ENCODE measurements at places on chromosomes 7 and 10.
A peak's percentile ranks its signal among the peaks of the same experiment; 100 is the strongest.

- DNase-seq = no peak
Observed at GRCh38 chr10:34449836-34450235, 365.3 kb downstream of the PARD3 start.

GRCh38 chr7:155392726-155393570 is 65.0 kb upstream of the EN2 start:
- no peak for DNase-seq

GRCh38 chr7:105304040-105304895 is 84.5 kb downstream of the SRPK2 start:
- DNase-seq = peak; percentile 66

DNA sequence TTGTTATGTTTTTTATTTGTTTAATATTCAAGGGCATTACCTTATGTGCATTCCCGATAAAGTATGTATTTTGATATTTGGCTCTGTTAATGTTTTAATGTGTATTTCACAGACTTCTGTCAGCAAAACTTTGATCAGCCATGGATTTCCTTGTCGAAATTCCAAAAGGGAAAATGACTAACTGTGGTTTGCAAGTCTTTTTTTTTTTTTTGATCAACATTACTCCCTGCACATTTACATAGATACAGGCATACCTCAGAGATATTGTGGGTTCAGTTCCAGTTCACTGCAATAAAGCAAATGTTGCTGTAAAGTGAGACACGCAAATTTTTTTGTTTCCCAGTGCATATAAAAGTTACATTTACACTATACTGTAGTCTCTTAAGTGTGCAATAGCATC is 351.9 kb downstream of the CXCL12 start:
- peak; percentile 92 for DNase-seq

- DNase-seq = no peak
Observed at GRCh38 chr10:16381083-16381482, 55.7 kb upstream of the PTER start.

DNA sequence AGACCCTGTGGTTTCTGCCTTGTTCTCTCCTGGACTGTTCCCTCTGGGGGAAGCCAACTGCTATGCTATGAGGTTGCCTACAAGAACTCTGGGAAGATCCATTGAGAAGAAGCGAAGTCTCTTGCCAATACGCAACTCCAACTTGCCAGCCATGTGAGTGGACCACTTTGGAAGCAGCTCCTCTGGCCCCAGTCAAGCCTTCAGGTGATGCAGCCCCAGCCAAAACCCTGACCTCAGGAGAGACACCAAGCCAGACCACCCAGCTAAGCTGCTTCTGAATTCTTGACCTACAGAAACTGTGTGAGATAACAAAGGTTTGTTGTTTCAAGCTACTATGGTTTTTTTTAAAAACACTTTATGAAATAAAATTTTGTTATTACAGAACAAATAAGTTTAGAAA is 20.2 kb upstream of the MYL7 start:
- no peak for DNase-seq

- DNase-seq = peak; percentile 94
Observed at GRCh38 chr10:34584164-34584563, 230.9 kb downstream of the PARD3 start.

- DNase-seq = no peak
Observed at GRCh38 chr10:114239117-114239993, at the start of gene VWA2. VWA2 (plus strand) TSS chr10:114239254; CDS start chr10:114248714, 9,460 bp downstream.

DNA sequence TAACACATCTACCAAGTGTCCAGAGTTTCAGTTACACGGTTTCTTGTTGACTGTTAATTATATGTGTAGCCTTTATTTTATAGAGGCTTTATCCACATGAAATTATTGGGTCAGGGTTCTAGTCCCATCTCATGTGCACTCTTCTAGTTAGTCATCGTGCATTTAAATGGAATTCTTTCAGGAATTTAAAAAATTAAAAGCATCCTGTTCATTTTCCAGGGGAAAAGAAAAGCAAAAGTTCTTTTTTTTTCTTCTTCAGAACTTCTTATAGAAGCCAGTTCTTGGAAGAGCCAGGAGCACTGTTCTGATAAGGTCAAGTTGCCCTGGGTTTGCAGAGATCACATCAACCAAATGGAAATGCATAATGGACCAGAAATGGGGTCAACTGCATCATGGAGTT is 324.7 kb downstream of the INHBA start:
- DNase-seq = no peak

GRCh38 chr7:157008206-157009169 is 2.0 kb downstream of the MNX1 start:
- no peak for DNase-seq

- no peak for DNase-seq
Observed at GRCh38 chr10:130727766-130728490, 583.6 kb downstream of the TCERG1L start.

DNA sequence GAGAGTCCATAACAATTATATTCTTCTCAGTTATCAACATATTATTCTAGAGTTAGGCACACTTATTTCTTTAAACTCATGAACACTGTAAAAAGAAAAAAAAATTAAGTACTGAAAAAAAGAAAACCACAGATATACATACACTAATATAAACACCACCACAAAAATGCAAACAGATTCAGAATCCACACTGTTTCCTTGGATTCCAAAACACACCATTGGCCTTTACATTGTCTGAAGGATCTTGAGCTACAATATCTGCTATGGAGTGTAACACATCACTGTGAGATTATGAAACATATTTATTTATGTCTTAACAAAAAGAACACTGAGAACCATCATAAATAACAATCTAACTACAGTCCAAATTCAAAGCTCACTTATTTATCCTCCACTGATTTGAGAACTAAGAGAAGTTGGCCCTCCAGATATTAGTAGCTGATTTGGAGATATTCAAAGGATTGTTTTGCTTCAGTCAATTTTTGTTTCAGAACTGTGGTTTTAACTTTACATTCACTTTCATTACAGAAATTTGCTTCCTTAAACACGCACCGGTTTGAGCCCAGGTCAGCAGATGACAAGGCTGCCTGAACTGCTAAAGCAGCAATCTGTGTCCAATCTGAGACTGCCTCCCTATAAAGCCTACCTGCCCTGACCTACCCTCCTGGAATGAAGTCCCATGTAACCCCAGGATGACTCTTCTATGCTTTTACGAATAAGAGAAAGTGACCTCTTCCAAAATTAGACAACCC is 47.0 kb upstream of the CDK1 start:
- no peak for DNase-seq

DNA sequence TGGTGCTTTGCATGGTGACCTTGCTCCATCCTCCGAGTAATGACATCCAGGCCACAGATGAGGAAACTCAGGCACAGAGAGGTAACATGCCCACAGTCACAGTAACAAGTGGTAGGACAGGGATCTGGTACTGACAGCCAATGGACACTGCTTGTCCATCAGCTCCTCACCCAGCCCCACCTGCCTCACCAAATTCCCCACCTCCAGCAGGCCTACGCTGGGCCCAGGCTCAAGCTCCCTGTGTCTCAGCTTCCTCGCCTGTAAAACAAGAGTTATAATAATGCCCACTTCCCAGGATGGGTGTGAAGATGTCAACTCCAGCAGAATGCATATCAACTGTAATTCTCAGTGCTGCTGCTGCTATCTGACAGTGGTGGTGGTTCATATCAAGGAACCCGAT is 123.8 kb downstream of the GRID1 start:
- DNase-seq = no peak

GRCh38 chr7:14446829-14447228 is 455.7 kb downstream of the DGKB start:
- DNase-seq = no peak

- DNase-seq = no peak
Observed at GRCh38 chr7:4138866-4139265, 543.2 kb upstream of the FOXK1 start.

- DNase-seq = no peak
Observed at GRCh38 chr10:91076991-91077548, 143.4 kb upstream of the PCGF5 start.

DNA sequence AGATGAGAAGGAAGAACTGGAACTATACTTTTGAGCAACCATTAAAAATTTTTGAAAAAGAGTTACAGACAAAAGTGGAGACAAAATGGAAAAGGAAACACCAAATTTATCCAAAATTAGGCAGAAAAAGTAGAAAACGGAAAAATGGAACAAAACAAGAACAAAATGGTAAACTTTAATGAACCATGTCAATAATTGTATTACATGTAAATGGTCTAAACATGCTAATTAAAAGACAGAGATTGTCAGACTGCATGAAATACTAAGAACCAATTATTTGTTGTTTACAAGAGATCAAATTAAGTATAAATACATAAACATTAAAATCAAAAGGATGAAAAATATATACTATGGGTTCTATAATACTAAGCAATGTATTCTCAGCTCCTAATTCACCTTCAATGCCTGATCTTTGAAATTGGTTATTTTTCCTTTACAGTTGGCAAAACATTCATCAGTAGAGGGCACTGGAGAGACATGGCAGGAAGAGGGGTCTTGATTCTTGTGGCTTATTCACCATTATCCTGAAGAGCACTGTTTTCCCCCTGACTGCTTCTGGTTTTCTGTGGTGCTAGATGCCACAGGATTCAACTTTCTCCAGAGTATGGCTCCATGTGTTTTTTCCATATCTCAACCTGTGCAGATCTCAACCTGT is 124.9 kb downstream of the ELFN1 start:
- DNase-seq = peak; percentile 14

DNA sequence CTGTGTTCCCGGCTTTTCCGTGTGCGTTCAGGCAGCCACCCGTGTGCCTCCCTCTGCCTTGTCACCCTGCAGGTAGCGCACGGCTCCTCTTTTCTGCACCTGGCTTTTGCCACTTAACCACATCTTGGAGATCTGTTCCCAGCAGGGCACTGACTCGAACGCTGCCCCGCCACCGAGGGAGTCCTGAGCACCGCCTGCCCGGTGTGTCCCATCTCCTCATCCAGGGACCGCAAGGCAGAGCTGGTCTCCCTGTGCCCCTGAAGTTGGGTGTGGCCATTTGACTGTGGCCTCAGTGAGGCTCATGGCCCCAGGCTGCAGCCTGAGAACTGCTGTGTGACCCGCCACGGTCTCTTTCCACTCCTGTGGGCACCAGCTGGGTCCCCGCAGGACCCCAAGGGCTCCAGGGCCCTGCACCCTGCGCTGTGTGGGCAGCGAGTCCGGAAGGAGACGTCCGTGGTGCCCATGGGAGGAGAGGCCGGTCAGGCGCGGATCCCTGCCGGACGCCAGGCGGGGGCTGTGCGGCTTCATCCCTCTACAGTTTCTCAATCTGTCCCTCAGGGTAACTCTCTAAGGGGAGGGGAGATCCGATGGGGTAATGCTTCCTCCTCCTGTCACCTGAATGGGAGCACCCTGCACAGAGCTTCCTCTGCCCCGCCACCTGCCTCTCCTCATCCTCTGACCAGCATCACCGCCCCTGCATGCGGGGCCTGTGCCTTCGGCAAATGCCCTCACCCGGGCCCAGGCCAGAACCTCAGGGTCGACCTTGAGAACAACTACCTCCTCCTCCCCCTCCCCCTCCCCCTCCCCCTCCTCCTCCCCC is 1.8 kb upstream of the INTS1 start:
- no peak for DNase-seq

- DNase-seq = peak; percentile 89
Observed at GRCh38 chr7:47327698-47328391, 254.1 kb downstream of the TNS3 start.

DNA sequence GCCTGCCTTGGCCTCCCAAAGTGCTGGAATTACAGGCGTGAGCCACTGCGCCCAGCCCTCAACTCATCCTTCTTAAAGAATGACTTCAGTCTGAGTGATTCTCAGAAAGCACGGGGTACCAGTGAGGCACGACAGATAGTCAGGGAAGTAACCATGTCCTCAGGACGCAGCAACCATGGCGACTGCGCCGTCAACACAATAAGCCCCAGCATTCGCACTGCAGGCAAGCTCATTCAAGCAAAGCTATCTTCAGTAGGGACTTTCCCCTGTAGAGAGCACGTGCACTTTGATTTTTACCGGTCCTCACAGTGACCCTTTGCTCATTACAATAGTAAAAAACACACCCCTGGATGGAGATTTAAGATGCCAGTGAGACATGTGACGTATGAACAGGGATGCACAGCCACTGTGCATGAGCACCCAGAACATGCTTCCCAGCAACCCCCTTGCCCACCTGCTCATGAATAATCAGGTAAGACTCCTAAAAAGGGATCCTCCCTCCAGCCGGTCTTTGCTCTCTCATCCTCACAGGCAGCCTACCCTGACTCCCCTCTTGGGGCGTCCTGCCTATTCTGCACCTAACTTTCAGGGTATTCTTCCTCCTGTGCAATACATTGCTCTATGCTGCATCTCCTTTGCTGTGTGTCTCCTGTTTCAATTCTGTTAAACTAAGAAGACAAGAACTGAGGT is 9.1 kb downstream of the WDR86 start:
- DNase-seq = no peak

- peak; percentile 5 for DNase-seq
Observed at GRCh38 chr7:121516821-121517220, 120.7 kb upstream of the FAM3C start.

- peak; percentile 7 for DNase-seq
Observed at GRCh38 chr10:98028168-98028770, 2.2 kb downstream of the CRTAC1 start.

GRCh38 chr10:7092603-7093002 is 318.2 kb downstream of the SFMBT2 start:
- no peak for DNase-seq

- peak; percentile 69 for DNase-seq
Observed at GRCh38 chr10:7432884-7433726, 22.3 kb upstream of the SFMBT2 start.

GRCh38 chr7:21305455-21306235 is 122.2 kb upstream of the SP4 start:
- DNase-seq = no peak

GRCh38 chr7:103735377-103735776 is 254.1 kb downstream of the RELN start:
- DNase-seq = peak; percentile 78

DNA sequence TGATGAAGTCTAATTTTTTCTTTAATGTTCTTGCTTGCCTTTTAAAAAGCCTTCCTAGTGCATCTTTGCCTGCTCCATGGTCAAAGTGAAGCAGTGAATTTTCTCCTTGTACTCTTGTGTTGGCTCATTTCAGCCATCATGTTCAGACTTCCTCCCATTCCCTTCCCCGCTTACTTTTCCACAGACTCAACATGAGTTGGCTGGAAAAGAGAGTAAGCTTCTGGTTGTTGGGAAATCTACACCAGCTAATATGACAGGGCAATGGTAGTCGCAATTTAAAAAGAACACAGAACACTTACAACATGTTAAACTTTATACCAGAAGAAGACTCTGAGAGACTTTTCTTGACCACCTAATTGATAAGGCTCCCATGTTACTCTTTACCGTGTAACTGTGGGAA is 24.3 kb upstream of the PDK4 start:
- DNase-seq = no peak
